ENCODE measurements at places on chromosomes 11 and 22.

DNA sequence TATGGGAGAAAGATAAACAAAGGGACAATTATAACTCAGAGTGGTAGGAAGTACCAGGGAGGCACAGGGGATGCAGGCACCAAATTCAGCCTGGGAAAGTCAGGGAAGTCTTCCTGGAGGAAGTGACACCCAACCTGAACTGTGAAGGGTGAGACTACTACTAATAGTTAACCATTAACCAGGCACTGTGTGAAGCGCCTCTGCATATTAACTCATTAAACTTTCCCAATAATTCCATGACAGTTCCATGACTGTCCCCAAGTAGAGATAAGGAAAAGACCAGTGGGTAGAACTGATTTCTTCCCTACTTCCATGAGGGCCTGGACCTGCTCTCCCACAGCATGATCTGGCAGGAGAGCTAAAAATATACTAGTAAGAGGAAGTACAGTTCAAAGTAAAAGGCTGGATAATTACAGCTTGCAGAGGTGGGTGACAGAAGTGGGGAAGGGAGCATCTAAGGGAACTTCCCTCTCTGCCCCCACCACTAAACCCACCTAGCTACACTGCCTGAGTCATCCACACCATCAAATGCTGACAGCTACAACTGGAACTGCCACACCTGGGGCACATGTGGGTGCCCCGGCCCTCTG, 4.7 kb upstream of the AP1B1 start:
- no peak overlapping the region for H3K27ac ChIP-seq
- H3K27me3 ChIP-seq, result no peaks in the 10 kb centered on the region
- H3K4me3 ChIP-seq, result no peak overlapping the region
- H3K4me1 ChIP-seq, result peaks cover 6% of the 10 kb centered on the region
- no peaks in the 10 kb centered on the region for H3K36me3 ChIP-seq
- no peak for DNase-seq

GRCh38 chr11:95750101-95750500, 39.5 kb downstream of the FAM76B start:
- no peak overlapping the region for H3K4me3 ChIP-seq
- no peak overlapping the region for H3K27ac ChIP-seq
- no peak for DNase-seq
- no peaks in the 10 kb centered on the region for H3K27me3 ChIP-seq

- peaks cover 9% of the 10 kb centered on the region for H3K36me3 ChIP-seq
- no peak overlapping the region for H3K4me3 ChIP-seq
- no peaks in the 10 kb centered on the region for H3K27me3 ChIP-seq
- no peaks in the 10 kb centered on the region for H3K4me1 ChIP-seq
Measured at GRCh38 chr22:26770624-26771023, 113.2 kb downstream of the MIAT start.

GRCh38 chr11:96205460-96205809, 137.6 kb downstream of the MAML2 start:
- no peaks in the 10 kb centered on the region for H3K27me3 ChIP-seq
- H3K4me3 ChIP-seq, result no peak overlapping the region
- no peaks in the 10 kb centered on the region for H3K36me3 ChIP-seq
- peaks cover 52% of the 10 kb centered on the region for H3K4me1 ChIP-seq

GRCh38 chr22:38700270-38700788, 414 bp downstream of the JOSD1 start:
- H3K4me1 ChIP-seq, result peaks cover 47% of the 10 kb centered on the region
- no peak for DNase-seq
- no peaks in the 10 kb centered on the region for H3K27me3 ChIP-seq
- peak overlapping the region; percentile 100 for H3K27ac ChIP-seq

- H3K4me3 ChIP-seq, result no peak overlapping the region
- H3K4me1 ChIP-seq, result peaks cover 4% of the 10 kb centered on the region
- H3K36me3 ChIP-seq, result no peaks in the 10 kb centered on the region
- no peak for DNase-seq
- H3K27ac ChIP-seq, result no peak overlapping the region
- H3K27me3 ChIP-seq, result no peaks in the 10 kb centered on the region
Measured at GRCh38 chr11:65535102-65535501, 10.2 kb downstream of the SCYL1 start.

GRCh38 chr11:131745405-131745804, 375.0 kb downstream of the NTM start:
- no peak for DNase-seq
- H3K4me1 ChIP-seq, result no peaks in the 10 kb centered on the region
- H3K4me3 ChIP-seq, result no peak overlapping the region
- no peaks in the 10 kb centered on the region for H3K36me3 ChIP-seq

DNA sequence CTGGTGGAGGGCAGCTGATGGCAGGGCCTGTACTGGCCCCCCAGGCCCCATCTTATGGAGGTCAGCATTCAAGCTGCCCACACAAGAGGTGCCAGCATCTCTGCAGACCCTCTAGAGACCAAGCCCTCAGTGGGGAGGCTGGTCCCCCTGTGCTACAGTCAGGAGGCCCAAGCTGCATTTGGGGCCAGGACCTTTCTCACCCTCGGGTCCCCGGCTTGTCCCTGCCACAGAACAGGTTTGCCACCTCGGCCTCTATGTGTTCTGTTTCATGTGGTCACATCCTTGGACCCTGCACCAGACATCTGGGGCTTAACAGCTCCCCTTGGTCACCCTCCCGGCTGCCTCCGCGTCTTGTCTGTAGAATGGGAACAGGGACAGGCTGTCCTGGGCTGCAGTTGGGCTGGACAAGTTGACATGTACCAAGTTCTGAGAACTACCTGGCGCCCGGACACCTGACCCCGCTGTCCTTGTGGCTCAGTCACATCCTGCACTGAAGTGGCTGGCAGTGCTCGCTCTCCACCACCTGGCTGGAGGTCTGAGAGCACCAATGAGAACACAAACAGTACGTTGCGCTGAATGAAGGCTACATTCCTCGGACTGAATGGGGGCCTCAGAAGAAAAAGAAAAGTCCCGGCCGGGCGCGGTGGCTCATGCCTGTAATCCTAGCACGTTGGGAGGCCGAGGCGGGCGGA, 2.7 kb upstream of the PLXNB2 start:
- peaks cover 20% of the 10 kb centered on the region for H3K4me1 ChIP-seq
- H3K36me3 ChIP-seq, result no peaks in the 10 kb centered on the region
- peaks cover 4% of the 10 kb centered on the region for H3K27me3 ChIP-seq
- no peak overlapping the region for H3K27ac ChIP-seq
- no peak for DNase-seq
- no peak overlapping the region for H3K4me3 ChIP-seq

GRCh38 chr11:22774716-22775115, 54.9 kb downstream of the SVIP start:
- no peak for DNase-seq
- H3K36me3 ChIP-seq, result no peaks in the 10 kb centered on the region
- H3K4me1 ChIP-seq, result no peaks in the 10 kb centered on the region
- H3K27ac ChIP-seq, result no peak overlapping the region
- H3K4me3 ChIP-seq, result no peak overlapping the region
- H3K27me3 ChIP-seq, result no peaks in the 10 kb centered on the region

DNA sequence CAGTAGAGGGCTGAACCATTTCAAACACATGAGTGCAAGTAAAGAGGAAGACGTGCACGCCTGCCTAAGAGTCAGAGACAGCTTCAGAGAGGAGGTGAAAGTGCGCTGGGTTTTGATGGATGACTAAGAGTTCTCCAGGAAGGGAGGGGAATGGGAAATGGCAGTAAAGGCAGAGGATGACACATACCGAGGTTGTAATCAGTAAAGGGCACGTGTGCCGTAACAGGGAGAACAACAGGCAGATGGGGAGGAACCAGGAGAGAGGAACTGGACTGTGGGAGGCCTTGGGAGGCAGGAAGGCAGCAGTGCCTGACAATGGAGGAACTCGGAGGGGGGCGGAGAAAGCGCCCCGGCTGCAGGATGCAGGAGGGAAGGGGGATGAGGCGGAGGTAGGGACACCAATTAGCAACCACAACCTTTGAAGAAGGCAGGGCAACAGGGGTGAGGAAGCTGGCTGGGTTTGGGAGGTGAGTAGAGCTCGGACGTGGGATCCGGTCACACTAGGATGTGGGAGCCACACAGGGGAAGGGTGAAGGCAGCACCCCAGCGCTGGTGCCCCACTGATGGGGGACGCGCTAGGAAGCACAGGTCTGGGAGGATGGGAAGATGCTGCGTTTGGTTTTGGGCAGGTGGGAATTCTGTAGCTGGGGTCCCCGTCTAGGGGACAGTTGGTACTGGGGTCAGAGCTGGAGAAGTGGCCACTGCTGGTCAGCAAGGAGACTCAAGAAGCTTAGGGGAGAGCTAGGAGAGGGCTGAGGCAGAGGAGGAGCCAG, 67.4 kb downstream of the SCUBE1 start:
- H3K36me3 ChIP-seq, result no peaks in the 10 kb centered on the region
- H3K27ac ChIP-seq, result no peak overlapping the region
- DNase-seq, result no peak

DNA sequence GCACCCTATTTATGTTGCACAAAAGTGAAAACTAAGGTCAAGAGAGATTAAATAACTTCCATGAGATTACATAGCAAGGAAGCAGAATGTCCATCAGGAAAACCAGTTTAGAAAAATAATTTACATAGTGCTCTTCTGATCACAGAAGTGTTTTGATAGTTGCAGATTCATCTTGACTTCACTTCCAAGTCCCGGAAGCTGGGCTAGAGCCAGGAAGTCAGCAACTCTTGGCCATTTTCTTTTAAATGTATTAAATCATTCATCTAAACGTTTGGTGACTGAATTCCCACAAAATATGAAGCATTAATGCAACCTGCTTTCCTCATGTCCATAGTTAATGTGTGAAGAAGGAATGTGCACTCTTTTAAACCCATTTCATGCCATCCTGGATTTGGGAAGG, 29.7 kb downstream of the APLP2 start:
- H3K27ac ChIP-seq, result no peak overlapping the region
- no peak overlapping the region for H3K4me3 ChIP-seq
- no peaks in the 10 kb centered on the region for H3K4me1 ChIP-seq
- H3K27me3 ChIP-seq, result no peaks in the 10 kb centered on the region
- DNase-seq, result no peak

GRCh38 chr11:81476345-81476744, 1257.3 kb downstream of the FAM181B start:
- no peaks in the 10 kb centered on the region for H3K27me3 ChIP-seq
- no peak for DNase-seq
- H3K27ac ChIP-seq, result no peak overlapping the region
- no peaks in the 10 kb centered on the region for H3K36me3 ChIP-seq
- H3K4me3 ChIP-seq, result no peak overlapping the region

GRCh38 chr11:128551611-128552335, 35.6 kb downstream of the ETS1 start:
- no peaks in the 10 kb centered on the region for H3K27me3 ChIP-seq
- peaks cover 39% of the 10 kb centered on the region for H3K4me1 ChIP-seq
- no peaks in the 10 kb centered on the region for H3K36me3 ChIP-seq
- DNase-seq, result no peak
- H3K4me3 ChIP-seq, result no peak overlapping the region

DNA sequence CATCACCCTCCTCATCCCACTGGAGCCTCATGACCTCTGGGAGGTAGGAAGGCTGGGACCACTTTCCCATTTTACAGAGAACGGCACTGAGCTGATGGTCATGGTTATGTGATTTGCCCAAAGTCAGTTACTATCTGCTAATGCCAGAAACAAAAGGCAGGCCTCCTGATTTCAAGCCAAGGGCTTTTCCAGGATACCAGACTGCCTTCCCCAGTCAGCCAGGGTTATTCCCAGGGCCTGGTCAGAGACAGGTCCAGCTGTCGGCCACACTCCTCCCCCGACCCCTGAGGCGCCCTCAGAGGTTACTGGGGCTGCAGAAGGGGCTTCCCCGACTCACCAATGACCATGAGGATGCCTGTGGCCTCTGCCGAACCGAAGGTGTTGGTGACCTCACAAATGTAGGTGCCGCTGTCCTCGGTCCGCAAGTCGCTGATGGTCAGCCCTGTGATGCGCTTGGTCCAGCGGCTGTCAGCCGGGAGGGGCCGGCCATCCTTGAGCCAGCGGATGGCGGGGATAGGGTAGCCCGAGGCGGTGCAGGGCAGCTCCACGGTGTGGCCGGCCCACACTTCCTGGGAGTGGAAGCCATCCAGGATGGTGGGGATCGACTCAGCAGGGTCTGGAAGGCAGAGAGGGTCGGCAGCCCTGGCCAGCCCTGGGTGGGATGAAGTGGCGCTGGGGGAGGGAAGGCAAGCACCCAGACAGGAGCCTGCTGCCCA, 197.0 kb downstream of the CEP164 start:
- H3K27me3 ChIP-seq, result no peaks in the 10 kb centered on the region
- no peaks in the 10 kb centered on the region for H3K36me3 ChIP-seq
- no peak for DNase-seq
- no peak overlapping the region for H3K4me3 ChIP-seq
- H3K27ac ChIP-seq, result no peak overlapping the region

GRCh38 chr22:50227579-50228215, 17.1 kb downstream of the TUBGCP6 start:
- H3K36me3 ChIP-seq, result peaks cover 33% of the 10 kb centered on the region
- H3K27me3 ChIP-seq, result no peaks in the 10 kb centered on the region
- H3K4me1 ChIP-seq, result no peaks in the 10 kb centered on the region
- H3K4me3 ChIP-seq, result no peak overlapping the region

DNA sequence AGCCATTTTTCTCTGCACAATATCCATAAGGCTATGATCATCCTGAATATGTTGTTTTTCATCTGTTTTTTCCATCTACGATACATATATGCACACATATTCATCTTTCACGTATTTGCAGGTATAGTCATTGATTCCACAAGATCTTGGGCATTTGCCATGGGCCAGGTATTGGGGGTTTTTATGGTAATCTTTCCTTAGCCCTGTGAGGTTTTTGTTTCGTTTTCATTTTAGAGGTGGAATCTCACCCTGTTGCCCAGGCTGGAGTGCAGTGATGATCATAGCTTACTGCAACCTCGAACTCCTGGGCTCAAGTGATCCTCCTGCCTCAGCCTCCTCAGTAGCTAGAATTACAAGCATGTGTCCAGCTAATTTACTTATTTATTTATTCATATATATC, 20.0 kb downstream of the CD6 start:
- H3K27me3 ChIP-seq, result no peaks in the 10 kb centered on the region
- H3K36me3 ChIP-seq, result peaks cover 36% of the 10 kb centered on the region

GRCh38 chr22:22068657-22069056, 86.1 kb upstream of the TOP3B start:
- DNase-seq, result no peak
- H3K27me3 ChIP-seq, result no peaks in the 10 kb centered on the region
- no peaks in the 10 kb centered on the region for H3K4me1 ChIP-seq
- no peaks in the 10 kb centered on the region for H3K36me3 ChIP-seq

- no peaks in the 10 kb centered on the region for H3K36me3 ChIP-seq
- no peak for DNase-seq
- no peak overlapping the region for H3K4me3 ChIP-seq
- H3K4me1 ChIP-seq, result peaks cover 26% of the 10 kb centered on the region
- no peaks in the 10 kb centered on the region for H3K27me3 ChIP-seq
- no peak overlapping the region for H3K27ac ChIP-seq
Measured at GRCh38 chr22:30393885-30394284, 2.9 kb upstream of the SEC14L2 start.

GRCh38 chr11:73851046-73851764, 25.4 kb downstream of the COA4 start:
- H3K27me3 ChIP-seq, result no peaks in the 10 kb centered on the region
- no peaks in the 10 kb centered on the region for H3K36me3 ChIP-seq
- no peak overlapping the region for H3K4me3 ChIP-seq
- H3K4me1 ChIP-seq, result no peaks in the 10 kb centered on the region
- no peak for DNase-seq
- H3K27ac ChIP-seq, result no peak overlapping the region

GRCh38 chr11:9643751-9644150, 20.1 kb upstream of the SWAP70 start:
- no peaks in the 10 kb centered on the region for H3K36me3 ChIP-seq
- no peaks in the 10 kb centered on the region for H3K27me3 ChIP-seq
- DNase-seq, result no peak
- H3K4me3 ChIP-seq, result no peak overlapping the region
